NK-92 treated with Interleukin-12 subunit alpha and Interleukin-12 subunit beta, amount 100 ng/mL, for 24 hours (cell line): ENCODE measurements at places on chromosomes 2 and 18.

DNA sequence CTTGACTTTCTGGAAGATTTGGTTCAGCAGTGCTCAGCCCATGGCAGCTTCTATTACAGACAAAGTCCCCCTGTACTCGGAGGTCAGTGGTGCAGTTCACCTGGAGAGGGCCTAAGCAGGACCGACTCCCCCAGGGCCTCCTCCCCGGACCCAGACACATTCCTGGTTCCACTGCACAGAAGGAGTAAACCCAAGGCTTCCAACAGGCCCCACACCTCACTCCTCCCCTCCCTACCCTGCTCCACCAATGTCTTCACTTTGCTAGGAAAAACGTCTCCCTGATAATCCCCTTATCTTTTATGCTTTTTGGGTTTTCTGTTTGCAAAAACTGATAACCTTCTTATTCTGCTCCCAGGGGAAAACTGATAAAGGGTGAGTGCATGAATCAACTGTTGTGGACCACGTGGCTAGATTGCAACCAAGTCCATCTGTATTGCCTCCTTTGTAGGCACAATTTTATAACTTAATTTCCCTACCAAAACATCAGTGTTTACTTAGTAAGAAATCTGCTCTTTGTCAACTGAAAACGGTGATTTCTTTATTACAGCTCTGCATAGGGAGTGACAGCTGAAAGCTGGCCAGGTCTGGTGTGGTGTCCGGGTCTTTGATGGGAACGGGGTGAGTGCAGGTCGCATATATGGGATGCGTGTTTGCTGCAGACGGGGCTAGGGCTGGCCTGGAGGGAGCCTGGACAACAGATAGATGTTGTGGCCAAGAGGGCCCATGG lies 202.5 kb downstream of the GLI2 start:
- no peak for DNase-seq

- no peak for DNase-seq
Observed at GRCh38 chr18:75241705-75242104, 31.1 kb downstream of the TSHZ1 start.

DNA sequence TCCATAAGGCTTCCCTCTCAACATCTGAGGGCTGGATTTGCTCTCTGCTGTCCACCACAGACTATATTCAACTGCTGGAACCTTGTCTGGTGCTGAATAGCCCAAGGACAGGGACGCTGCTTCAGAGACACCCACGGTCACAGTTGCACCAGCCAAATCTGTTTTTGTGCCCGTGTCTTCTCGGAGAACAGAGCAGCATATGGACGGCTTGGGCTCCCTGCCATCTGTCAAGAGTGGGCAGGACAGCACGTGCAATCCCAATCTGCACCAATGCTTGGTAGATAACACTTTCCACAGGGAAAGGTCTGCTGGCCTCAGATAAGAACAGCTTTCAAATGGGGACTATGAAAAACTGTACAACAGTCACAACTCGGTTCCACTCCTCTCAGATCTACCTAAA lies 466.1 kb downstream of the TGIF1 start:
- DNase-seq, result no peak

- no peak for DNase-seq
Observed at GRCh38 chr2:99827296-99827999, 314.9 kb downstream of the AFF3 start.
